ENCODE measurements at places on chromosomes 1 and 21.
A peak's percentile ranks its signal among the peaks of the same experiment; 100 is the strongest.

GRCh38 chr1:184987696-184988095 lies 13.4 kb upstream of the NIBAN1 start:
- no peak for DNase-seq

GRCh38 chr1:223755992-223756775 lies 43.8 kb downstream of the CAPN2 start:
- no peak for DNase-seq

DNA sequence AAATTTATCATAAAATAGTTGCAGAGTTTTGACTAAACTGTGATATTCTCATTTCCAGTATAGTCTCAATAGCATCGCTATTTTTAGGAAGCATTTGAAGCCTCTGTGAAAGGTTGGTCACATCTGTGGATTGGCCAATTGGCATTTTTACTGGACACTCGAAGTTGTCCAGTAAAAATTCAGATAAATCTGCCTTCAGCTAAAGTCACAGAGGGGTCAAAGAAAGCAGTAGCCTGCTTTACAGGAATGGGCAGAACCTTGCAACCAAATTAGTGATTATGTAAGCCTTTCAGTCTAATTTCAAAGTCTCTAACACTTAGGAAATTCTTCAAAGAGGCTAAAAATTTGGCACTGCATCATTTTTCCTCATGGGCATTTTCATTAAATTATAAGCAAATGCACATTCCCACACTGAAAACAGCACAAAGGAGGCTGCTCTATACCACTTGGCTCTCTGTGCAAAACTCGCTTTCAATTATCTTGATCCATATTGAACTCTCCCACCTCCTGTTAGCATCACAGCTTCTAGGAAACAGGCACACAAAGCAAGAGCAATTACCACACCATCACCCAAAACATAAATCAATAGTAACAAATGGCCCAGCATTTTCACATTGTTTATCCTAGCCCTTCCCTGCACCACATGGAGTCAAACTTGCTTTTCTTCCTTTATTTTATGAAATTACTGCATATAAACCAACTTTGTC lies 318.5 kb upstream of the DUSP10 start:
- DNase-seq = no peak

- no peak for DNase-seq
These were observed 15.9 kb downstream of the AKIRIN1 start for GRCh38 chr1:39006726-39007645.

GRCh38 chr1:221778125-221778524 lies 36.2 kb upstream of the DUSP10 start:
- DNase-seq = no peak

- peak; percentile 40 for DNase-seq
These were observed 850 bp downstream of the SESN2 start for GRCh38 chr1:28259934-28260802.

DNA sequence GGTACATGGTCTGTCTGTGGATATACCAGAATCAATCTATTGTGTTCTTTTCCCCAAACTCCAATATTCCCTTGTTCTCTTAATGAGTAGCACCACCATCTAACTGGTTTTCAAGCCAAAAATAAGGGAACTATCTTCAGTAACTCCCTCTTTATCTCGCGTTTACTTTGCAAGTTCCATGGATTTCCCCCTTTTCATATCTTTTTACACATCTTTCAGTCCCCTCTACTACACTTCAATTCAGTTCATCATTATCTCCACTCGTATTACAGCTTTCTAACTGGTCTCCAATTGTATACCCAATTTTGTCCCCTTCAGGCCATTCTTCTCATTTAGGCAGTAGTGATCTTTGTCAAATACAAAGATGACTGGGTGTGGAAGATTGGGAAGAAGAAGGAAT lies 4.1 kb upstream of the TMCO1 start:
- no peak for DNase-seq

- no peak for DNase-seq
These were observed 19.0 kb downstream of the SDHC start for GRCh38 chr1:161333166-161333565.

DNA sequence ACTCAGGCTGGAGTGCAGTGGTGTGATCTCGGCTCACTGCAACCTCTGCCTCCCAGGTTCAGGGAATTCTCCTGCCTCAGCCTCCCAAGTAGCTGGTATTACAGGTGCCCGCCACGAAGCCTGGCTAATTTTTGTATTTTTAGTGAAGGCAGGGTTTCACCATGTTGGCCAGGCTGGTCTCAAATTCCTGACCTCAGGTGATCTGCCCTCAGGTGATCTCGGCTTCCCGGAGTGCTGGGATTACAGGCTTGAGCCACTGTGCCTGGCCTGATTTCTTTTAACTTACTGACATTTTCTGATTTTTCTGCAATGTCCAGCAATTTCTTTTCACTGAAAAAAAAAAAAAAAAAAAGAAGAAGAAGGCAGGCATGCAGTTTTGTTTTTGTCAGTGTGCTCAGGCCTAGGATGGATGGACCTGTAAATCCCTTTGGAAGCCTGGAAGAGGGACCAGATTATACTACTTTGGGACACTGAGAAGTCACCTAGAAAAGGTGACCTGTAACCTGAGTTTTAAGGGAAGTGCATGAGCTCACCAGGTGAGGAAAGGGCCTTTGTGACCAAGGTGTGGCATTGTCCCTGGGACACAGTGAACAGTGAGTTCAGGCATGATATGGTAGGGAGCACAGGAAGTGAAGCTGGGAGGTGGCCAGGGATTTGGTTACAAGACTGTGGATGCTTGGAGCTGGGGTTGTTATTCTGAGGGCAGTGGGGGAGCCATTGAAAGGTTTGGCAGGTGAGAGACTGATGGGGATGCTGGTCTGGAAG lies 2.7 kb upstream of the TMEM61 start:
- no peak for DNase-seq

- no peak for DNase-seq
These were observed 21.0 kb downstream of the MMEL1 start for GRCh38 chr1:2611621-2612437.

DNA sequence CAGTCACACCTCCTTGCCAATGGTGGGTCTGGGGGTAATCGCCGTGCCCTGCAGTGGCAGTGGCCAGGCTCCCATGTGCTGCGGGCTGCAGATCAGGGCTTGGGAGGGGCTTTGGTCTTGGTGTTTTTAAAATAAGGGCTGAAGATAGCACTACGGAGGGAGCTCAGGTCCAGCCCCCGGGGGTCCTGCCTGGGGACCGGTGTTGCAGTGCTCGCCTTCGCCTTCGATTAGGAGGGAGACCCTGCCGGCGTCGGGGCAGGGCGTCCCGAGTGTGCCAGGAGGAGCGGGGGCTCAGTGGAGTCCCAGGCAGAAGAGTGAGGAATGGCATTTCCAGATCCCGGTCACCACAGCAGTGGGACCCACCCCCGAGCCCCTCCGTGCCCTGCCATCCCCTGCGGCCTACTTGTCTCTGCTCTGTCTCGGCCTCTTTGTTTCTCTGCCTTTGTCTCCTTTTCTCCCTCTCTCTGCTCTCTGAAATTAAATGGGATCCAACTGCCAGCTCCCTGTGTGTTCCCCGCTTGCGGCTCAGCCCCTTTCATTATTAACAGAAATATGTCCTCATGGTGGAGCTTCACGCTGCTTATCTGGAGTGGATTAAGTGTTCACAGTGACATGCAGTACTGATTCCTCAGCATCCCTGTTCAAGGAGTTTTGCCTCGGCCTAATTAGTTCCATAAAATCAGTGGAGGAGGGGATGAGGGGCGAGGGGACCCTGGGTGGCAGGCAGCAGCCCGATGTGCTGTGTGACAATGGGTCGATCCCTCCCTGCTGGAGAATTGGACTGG lies 44.4 kb downstream of the DMRTB1 start:
- DNase-seq = no peak

- DNase-seq = peak; percentile 47
These were observed 184.0 kb downstream of the CDC7 start for GRCh38 chr1:91684481-91685196.

DNA sequence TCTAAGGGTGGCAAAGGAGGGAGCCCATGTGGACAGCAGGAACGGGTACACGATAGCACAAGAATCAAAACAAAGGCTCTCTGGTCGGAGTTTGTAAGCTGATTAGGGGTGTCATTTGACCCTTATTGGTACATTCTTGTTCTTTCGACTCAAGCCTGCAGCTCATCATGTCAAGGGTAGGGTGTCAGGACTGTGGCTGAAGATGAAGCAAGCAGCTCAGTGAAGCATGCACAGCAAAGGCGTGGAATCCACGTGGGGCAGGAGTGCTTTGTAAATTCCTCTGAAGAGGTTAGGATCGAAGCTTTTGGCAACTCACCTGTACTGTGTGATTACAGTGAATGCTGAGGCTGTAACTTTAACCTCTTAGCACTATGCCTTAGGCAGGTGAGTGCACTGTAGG lies 4.7 kb upstream of the ABCB10 start:
- DNase-seq = no peak

- no peak for DNase-seq
These were observed 11.6 kb downstream of the AGPAT3 start for GRCh38 chr21:43876605-43877004.

DNA sequence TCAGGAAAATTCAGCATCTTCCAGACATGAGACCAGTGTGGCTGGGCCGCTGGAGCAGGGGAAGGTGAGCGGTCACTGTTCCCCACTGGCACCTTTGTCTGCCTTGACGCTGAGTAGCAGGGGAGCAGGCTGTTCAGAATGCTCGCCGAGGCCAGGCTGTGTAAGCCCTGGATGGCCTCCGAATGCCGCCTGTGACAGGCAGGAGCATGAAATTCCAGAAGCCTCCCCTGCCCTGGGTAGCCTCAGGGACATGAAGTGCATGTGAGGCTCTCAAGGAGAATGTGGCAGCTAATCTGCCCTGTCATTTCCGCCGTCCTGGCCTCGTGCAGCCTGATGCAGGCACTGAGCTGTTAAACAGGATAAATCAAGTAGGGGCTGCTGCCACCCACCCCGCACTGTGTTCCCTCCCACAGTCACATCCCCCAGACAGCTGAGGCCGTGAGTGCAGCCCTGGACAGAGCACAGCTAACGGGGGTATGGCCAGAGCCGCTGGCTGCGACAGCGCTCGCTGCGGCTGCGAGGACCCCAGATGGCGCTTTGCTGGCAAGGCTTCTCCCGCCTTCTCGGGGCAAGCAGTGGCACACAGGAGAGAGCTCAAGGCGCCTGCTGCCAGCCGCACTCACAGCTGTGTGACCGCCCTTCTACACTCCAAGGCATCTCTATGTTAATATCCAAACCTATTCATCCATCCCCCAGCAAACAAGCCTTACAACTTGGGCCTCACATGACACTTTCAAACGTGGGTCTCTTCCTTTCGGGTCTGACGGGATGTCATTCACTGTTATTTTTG lies 105.0 kb upstream of the COL6A1 start:
- no peak for DNase-seq

- no peak for DNase-seq
These were observed 30.4 kb upstream of the HHAT start for GRCh38 chr1:210298296-210298695.

- DNase-seq = no peak
These were observed 11.7 kb downstream of the SEMA4A start for GRCh38 chr1:156165083-156165482.

- DNase-seq = no peak
These were observed 102.7 kb upstream of the GCLM start for GRCh38 chr1:94011709-94012595.

DNA sequence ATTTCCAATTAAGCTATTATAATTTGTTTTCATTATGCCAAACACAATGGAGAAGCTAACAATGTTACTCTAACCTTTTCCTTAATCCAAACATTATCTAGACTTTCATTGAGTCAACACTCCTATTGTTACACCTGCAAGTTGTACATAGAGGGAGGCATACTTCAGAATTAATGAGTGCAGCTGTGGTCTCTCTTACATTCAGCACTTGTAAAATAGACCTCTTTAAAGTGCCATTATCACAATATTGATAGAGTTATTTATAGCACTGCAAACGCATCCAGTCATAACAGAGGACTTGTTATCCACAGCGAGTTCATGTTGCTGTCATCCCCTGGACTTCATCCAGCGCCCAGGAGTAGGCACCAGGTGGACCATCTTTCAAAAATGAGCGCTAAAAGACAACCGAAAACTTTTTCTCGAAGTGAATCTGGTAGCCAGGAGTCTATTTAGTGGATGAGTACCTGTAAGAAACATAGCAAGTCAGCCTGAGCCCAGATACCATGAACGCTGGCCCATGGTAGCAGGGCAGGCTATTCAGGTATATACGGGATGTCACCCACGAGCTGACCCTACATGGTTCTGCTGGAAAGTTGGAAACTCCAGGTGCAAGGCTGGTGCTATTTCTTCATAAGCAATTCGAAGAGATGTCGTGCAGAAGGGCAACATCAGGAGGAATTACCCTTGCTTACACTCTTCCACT lies 70.6 kb upstream of the NFIA start:
- DNase-seq = no peak

GRCh38 chr1:230270559-230271281 lies 155.4 kb downstream of the PGBD5 start:
- DNase-seq = no peak

DNA sequence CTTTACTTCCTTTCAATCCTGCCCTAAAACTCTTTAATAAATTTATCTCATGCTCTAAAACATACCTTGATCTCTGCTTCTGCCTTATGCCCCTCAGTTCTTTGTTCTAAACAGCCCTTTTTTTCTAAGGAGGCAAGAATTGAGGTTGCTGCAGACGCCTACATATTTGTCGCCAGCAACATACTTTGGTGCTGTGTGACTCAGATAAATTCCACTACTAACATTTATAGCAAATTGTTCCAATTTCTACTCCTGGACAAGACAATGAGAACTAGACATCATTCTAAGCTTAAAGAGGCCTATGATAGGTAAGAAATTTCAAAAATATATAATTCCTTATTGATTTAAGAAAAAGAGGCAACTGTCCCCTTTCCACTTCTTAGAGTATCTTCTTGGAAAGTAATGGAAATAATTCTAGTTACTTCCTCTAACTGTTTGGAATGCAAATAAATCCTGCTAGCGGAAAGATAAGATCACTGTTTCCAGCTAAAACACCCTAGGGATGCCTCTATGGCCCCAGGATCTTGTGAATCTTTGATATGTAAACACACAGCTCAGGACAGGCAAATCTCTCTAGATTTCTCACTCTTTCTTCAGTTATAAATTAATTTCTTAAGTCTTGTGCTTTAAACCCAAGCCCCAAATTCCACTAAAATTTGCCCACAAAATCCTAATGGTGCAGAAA lies 869.1 kb downstream of the KCNT2 start:
- no peak for DNase-seq

- DNase-seq = no peak
These were observed 61.4 kb upstream of the CXADR start for GRCh38 chr21:17451364-17451891.

- no peak for DNase-seq
These were observed 27.1 kb upstream of the SAMSN1 start for GRCh38 chr21:14573244-14573643.

GRCh38 chr1:16032388-16033102 lies 10.7 kb downstream of the CLCNKA start:
- DNase-seq = peak; percentile 53

GRCh38 chr1:53412285-53413174 lies 46.7 kb upstream of the DMRTB1 start:
- DNase-seq = no peak

DNA sequence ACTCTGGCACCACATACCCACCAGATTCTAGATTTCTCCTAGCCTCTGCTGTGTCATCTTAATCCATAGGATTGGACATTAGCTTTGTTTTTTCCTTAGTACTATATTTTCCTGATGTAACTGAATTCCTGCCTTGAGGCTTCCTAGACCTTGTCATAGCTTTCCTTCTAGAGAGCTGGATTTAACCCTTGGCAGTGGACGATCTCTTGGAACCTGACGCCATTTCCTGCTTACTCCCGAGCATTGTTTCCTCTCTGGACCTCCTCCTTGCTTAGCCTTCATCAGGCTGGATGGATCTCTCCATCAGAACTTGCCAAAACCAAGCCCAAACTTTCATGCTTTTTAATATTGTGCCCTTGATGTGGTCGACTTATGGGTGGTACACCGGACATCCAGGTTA lies 1.5 kb downstream of the APOBEC4 start:
- no peak for DNase-seq

All from fibroblast of skin of left biceps (primary cell).